Hepatocyte (in vitro differentiated cells): ENCODE measurements at places on chromosomes 11 and 22. TPM values are rescaled to one million over a fixed set of nuclear protein-coding genes. Genes with fewer than 3 reads are reported as not detected.

Gene DHCR7
- total RNA-seq, result 140 and 159 TPM in 2 replicates

Gene SLC25A18
- 4.2 and 5.5 TPM in 2 replicates for total RNA-seq

Gene SLC29A2
- total RNA-seq, result 7.4 and 11.3 TPM in 2 replicates

Gene NLRP6
- total RNA-seq, result not detected in 2 replicates

Gene C11orf86
- total RNA-seq, result 1.5 and 3.4 TPM in 2 replicates

GRCh38 chr11:2526808-2527381, 82.1 kb downstream of the KCNQ1 start:
- no peaks in the 10 kb centered on the region for H3K36me3 ChIP-seq
- no peaks in the 10 kb centered on the region for H3K27me3 ChIP-seq
- no peak overlapping the region for H3K4me3 ChIP-seq
- no peaks in the 10 kb centered on the region for H3K4me1 ChIP-seq
- H3K27ac ChIP-seq, result no peak overlapping the region

DNA sequence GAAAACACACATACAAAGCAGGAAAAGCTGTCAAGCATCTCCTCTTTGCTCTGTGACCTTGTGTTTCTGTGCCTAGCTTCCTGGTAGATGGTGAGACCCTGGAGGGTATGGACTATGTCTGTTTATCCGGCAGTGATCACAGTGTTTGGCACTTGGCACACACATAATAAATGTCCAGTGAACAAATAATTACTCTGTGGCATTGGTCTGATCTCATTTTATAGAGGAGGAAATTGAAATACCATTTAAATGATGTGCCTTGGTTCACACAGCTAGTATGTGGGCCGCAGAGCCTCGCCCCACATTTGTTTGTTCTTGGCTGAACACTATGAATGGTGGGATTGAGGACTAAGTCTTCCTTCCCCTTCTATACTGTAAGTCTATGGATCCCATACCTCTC, 104.7 kb upstream of the SPON1 start:
- no peak for DNase-seq
- H3K36me3 ChIP-seq, result no peaks in the 10 kb centered on the region
- no peaks in the 10 kb centered on the region for H3K27me3 ChIP-seq
- no peak overlapping the region for H3K27ac ChIP-seq

DNA sequence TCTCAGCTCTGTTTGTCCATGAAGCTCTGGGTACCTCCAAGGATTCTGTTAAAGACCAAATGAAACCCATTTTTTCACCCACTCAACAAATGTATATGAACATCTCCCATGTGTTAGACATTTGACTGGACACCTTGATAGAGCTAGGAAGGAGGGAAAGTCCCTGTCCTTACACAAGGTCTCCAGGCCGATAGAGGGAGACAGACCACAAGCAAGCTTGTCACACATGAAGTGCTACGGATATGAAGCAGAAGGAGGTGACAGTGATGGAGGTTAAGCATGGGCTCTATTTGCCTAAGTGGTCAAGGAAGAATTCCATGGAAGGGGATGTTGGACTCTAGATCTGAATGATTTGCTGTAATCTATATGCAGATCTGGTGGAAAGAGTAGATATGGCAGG, 138.5 kb downstream of the MYO18B start:
- H3K27ac ChIP-seq, result no peak overlapping the region
- DNase-seq, result no peak
- H3K27me3 ChIP-seq, result no peaks in the 10 kb centered on the region
- no peak overlapping the region for H3K4me3 ChIP-seq
- H3K36me3 ChIP-seq, result no peaks in the 10 kb centered on the region

Gene CABP4
- total RNA-seq, result not detected in 2 replicates

GRCh38 chr22:29623553-29624169, 20.2 kb downstream of the NF2 start:
- peaks cover 19% of the 10 kb centered on the region for H3K4me1 ChIP-seq
- H3K36me3 ChIP-seq, result no peaks in the 10 kb centered on the region
- no peak for DNase-seq
- no peak overlapping the region for H3K27ac ChIP-seq
- H3K27me3 ChIP-seq, result no peaks in the 10 kb centered on the region
- H3K4me3 ChIP-seq, result no peak overlapping the region

- H3K36me3 ChIP-seq, result no peaks in the 10 kb centered on the region
- DNase-seq, result no peak
- peaks cover 35% of the 10 kb centered on the region for H3K4me1 ChIP-seq
Measured at GRCh38 chr11:78189851-78190250, 1.1 kb downstream of the USP35 start.

DNA sequence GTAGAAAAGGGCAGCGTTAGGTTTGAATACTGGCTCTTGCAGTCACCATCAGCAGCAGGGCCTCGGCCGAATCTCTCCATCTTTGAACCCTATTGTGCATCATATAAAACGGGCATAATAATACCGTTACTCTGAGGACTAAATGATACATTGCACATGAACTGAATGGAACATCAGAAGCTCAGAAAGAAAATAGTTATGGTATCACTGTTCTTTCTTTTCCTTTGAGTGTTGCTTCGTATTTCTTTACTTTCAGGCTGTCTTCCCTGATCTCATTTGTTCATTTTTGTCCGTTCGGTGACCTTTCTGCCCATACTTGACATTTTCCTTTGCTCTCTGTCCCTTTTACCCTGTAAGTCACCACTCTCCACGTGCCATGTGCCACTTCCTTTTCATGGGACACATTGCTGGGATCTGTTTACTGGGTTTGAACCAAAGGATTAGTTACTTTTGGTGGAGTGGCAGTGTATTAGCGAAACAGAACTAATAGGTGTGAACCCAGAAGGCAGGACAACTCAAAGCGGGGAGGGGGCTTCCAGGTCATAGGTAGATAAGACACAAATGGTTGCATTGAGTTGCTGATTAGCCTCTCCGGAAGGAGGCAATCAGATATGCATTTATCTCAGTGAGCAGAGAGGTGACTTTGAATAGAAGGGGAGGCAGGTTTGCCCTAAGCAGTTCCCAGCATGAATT, 717 bp upstream of the ZNF202 start:
- no peaks in the 10 kb centered on the region for H3K27me3 ChIP-seq
- no peak for DNase-seq
- peak overlapping the region; percentile 99 for H3K4me3 ChIP-seq
- no peaks in the 10 kb centered on the region for H3K36me3 ChIP-seq
- peaks cover 20% of the 10 kb centered on the region for H3K4me1 ChIP-seq

- no peak overlapping the region for H3K27ac ChIP-seq
- no peak overlapping the region for H3K4me3 ChIP-seq
- no peak for DNase-seq
- H3K27me3 ChIP-seq, result peaks cover 5% of the 10 kb centered on the region
- no peaks in the 10 kb centered on the region for H3K36me3 ChIP-seq
Measured at GRCh38 chr22:27347951-27348350, 453.6 kb downstream of the MN1 start.

Gene GRM5
- total RNA-seq, result 0.08 and 0.27 TPM in 2 replicates

Gene OR4D11
- not detected in 2 replicates for total RNA-seq

- H3K36me3 ChIP-seq, result no peaks in the 10 kb centered on the region
- H3K27ac ChIP-seq, result no peak overlapping the region
Measured at GRCh38 chr11:66845143-66845875, 2.1 kb downstream of the RCE1 start.

Gene OR52K1
- total RNA-seq, result 0.04 and 0.07 TPM in 2 replicates

- no peak overlapping the region for H3K27ac ChIP-seq
- no peaks in the 10 kb centered on the region for H3K36me3 ChIP-seq
Measured at GRCh38 chr11:387193-387793, 6.7 kb upstream of the PKP3 start.

- peaks cover 95% of the 10 kb centered on the region for H3K27me3 ChIP-seq
- H3K4me1 ChIP-seq, result peaks cover 16% of the 10 kb centered on the region
- no peak overlapping the region for H3K27ac ChIP-seq
- no peaks in the 10 kb centered on the region for H3K36me3 ChIP-seq
Measured at GRCh38 chr11:43577566-43578264, 102.8 kb upstream of the HSD17B12 start.

DNA sequence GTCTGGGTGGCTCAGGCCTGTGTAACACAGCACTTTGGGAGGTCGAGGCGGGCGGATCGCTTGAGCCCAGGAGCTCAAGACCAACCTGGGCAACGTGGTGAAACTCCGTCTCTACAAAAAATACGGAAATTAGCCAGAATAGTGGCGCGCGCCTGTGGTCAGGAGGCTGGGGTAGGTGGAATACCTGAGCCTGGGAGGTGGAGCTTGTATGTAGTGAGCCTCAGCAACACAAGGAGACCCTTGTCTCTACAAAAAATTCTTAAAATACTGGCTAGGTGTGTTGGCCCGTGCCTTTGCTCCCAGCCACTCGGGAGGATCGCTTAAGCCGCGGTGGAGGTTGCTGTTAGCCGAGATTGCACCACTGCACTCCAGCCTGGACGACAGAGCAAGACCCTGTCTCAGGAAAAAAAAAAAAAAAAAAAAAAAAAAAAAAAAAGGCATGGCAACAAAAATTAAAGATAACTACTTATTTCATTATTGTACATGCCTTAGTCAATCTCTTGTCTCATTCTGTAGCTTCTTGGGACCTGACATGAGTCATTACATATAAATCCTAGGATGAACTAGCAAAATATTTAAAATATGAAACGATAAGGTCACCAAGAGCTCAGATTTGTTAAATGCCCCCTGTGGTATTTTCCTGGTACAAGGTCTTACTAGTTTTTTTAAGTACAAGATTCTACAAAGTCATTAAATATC, 1.1 kb downstream of the TAF1D start:
- peaks cover 20% of the 10 kb centered on the region for H3K36me3 ChIP-seq
- peaks cover 39% of the 10 kb centered on the region for H3K4me1 ChIP-seq
- DNase-seq, result peak; percentile 46
- peak overlapping the region; percentile 97 for H3K27ac ChIP-seq

DNA sequence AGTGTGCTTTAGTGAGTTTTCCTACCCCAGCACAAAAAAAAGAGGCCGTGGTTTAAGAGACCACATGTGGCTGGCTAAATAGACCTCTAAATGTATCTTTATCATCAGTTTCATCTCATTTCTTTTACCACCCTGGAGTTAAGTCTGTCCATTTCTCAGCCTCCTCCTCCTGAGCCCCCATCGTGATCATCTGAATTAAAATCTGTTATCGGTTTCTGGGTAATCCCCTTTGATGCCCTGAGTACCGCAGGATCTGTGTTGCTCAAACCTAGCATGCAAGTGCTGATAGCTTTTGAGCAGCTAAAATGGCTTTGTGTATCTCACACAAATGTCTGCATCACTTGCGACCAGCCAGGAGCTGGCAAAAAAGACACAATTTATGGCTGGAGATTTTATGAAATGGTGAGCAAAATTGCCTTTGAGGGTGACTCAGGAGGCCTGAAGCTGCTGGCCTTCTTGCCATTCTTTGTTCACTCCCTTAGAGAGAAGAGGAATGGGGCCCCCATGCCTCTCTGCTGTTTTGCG, 236.5 kb downstream of the NTM start:
- no peak overlapping the region for H3K27ac ChIP-seq
- DNase-seq, result no peak
- no peak overlapping the region for H3K4me3 ChIP-seq
- peaks cover 10% of the 10 kb centered on the region for H3K4me1 ChIP-seq

DNA sequence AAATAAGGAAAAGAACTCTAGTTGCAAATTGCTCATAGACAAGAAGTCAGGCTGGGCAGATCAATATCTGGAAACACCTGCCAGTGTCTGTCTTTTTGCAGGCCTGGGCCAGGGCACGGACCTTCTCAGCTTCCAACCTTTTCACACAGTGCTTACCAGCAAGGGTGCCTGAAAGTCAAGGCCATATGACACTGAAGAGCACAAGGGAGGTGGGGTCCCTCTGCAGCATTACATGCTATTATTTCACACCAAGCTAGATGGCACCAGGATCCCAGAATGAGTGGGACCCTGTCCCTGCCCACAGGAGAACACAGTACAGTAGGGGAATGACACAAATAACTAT, 5.9 kb upstream of the PEX26 start:
- no peak overlapping the region for H3K4me3 ChIP-seq
- H3K36me3 ChIP-seq, result no peaks in the 10 kb centered on the region

GRCh38 chr11:8093931-8094575, 13.0 kb downstream of the TUB start:
- H3K27ac ChIP-seq, result no peak overlapping the region
- no peaks in the 10 kb centered on the region for H3K4me1 ChIP-seq
- DNase-seq, result peak; percentile 39
- H3K36me3 ChIP-seq, result no peaks in the 10 kb centered on the region

Gene MIAT
- total RNA-seq, result 1.00 and 1.1 TPM in 2 replicates

- H3K27me3 ChIP-seq, result no peaks in the 10 kb centered on the region
- no peak overlapping the region for H3K4me3 ChIP-seq
- H3K36me3 ChIP-seq, result no peaks in the 10 kb centered on the region
- DNase-seq, result no peak
Measured at GRCh38 chr11:95495706-95496105, 264.7 kb upstream of the SESN3 start.

DNA sequence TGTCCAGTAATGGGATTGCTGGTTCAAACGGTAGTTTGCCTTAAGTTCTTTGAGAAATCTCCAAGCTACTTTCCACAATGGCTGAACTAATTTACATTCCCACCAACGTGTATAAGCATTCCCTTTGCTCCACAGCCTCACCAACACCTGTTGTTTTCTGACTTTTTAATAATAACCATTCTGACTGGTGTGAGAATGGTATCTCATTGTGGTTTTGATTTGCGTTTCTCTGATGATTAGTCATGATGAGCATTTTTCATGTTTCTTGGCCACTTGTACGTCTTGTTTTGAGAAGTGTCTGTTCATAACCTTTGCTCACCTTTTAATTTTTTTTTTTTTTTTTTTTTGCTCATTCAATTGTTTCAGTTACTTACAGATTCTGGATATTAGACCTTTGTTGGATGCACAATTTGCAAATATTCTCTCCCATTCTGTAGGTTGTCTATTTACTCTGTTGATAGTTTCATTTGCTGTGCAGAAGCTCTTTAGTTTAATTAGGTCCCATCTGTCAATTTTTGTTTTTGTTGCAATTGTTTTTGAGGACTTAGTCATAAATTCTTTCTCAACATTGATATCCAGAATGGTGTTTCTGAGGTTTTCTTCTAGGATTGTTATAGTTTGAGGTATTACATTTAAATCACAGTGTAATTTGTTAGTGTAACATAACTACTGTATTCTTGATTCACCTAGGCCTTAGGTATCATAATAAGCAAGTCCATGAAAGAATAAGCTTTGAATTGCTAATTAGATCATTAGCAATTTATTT, 33.0 kb downstream of the CCDC34 start:
- no peaks in the 10 kb centered on the region for H3K36me3 ChIP-seq
- H3K4me3 ChIP-seq, result no peak overlapping the region
- no peak for DNase-seq
- H3K27ac ChIP-seq, result no peak overlapping the region
- no peaks in the 10 kb centered on the region for H3K27me3 ChIP-seq
- H3K4me1 ChIP-seq, result peaks cover 8% of the 10 kb centered on the region

DNA sequence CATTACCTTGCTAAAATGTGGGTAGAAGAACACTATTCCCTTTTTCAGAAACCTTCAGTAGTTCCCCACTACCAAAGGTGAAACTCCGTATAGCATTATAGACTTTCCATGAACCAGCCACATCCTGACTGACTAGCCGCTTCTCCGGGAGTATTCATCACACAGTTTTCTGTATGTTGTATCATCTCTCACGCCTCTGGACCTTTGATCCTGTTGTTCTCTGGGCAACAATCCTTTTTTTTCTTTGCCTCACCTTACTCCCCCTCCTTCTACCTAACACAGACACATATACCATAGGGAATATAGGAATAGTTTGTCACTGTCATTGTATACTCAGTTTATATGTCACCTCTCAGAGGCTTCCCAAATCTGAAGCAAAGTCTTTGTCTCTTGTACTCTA, 20.8 kb downstream of the ZC3H12C start:
- no peaks in the 10 kb centered on the region for H3K27me3 ChIP-seq
- H3K4me1 ChIP-seq, result no peaks in the 10 kb centered on the region
- DNase-seq, result no peak
- H3K4me3 ChIP-seq, result no peak overlapping the region
- H3K27ac ChIP-seq, result no peak overlapping the region
